ENCODE measurements at places on chromosomes 13 and 19. TPM values are rescaled to one million over a fixed set of nuclear protein-coding genes. Genes with fewer than 3 reads are reported as not detected.

The KCNC3 gene
- total RNA-seq = 0.53 TPM

The ZSCAN5C gene
- not detected for total RNA-seq

The ZNF490 gene
- 5.0 TPM for total RNA-seq

The KIR2DL3 gene
- not detected for total RNA-seq

The ADGRE3 gene
- not detected for total RNA-seq

The CYP2A6 gene
- total RNA-seq = not detected

The KDELR1 gene
- total RNA-seq = 79.3 TPM

The GNG7 gene
- total RNA-seq = 3.4 TPM

The ZNF446 gene
- total RNA-seq = 14.7 TPM

The SHD gene
- not detected for total RNA-seq

The RFPL4AL1 gene
- not detected for total RNA-seq

The URAD gene
- not detected for total RNA-seq

Data from lower leg skin (tissue), 4 donors.